ENCODE measurements at places on chromosomes 6 and 20. TPM values are rescaled to one million over a fixed set of nuclear protein-coding genes. Genes with fewer than 3 reads are reported as not detected.

- no peak for DNase-seq
These were observed 38.2 kb upstream of the SLCO4A1 start for GRCh38 chr20:62603907-62604785.

GRCh38 chr20:36368869-36369268, 62.7 kb downstream of the DLGAP4 start:
- DNase-seq, result no peak

DNA sequence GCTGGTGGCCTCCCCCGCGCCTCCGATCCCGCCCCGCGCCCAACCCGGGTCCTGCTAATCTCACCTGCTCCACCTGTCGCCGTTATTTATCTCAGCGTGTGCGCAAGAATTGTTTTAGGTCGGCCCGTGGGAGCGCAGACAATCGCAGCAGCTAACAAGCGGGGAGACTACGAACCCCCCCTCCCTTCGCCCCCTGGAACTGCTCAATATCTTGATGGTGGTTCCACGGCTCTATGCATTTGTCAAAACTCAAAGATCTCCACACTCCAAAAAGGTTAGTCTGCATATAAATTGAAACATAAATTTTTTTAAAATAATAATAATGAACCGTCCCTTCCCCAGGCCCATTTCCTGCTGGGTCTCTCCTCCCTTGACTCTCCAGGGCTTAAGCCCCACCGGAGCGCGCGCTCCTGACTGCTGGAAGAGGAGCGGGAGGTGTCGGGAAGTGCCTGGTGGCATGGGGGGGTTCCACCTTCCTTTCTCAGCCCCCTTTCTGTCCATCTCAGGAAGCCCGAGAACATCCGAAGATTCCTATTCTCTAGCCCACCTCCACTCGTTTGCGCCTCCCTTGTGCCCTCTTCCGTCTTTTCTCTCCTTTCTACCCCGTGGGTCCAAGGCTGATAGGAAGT, 1.6 kb upstream of the MDGA1 start:
- DNase-seq, result no peak

DNA sequence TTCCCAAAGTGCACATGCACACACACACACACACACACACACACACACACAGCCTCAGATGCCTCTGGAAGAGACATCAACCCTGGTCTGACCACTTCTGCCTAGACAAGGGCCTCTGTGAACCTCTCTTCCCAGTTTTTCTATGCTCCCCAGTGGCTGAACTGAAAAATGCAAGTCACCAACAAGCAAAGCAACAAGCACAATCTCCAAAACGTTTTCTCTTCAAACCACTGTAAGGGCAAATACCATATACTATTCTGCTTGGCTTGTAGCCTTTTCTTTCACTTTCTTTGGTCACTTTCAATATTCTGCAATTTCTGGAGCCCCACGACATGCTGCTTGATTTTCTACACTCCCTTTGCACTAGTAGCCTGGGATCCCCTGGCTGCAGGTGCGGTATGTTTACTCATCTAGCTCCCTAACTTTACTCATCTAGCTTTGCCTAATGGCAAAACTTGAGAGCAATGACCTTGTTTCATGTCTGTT, 121.4 kb upstream of the DST start:
- no peak for DNase-seq

- DNase-seq, result no peak
These were observed 23.9 kb downstream of the MYH7B start for GRCh38 chr20:34979366-34980153.

GRCh38 chr6:37952027-37952426, 132.5 kb downstream of the ZFAND3 start:
- DNase-seq, result no peak

- DNase-seq, result no peak
These were observed 6.3 kb downstream of the EBF4 start for GRCh38 chr20:2698912-2699311.

The RUNX2 gene
- not detected for total RNA-seq

DNA sequence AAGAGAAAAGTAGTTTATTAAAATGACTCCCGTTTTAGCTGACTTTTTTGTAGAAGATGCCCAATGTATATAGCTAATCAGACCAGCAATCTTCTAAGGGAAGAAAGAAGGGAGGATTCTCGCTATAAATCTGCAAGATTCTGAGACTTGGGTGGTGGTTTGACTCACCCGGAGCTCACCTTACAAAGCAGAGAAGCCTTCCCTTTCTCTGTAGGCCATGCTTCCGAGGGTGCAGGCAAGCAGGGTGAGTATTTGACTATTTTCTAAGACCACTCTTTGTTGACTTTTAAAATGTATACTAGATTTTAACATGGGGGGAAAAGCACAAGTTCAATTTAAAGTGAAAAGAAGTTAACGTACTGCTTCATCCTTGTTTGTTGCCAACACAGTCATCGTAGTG, 2.7 kb downstream of the OLIG3 start:
- DNase-seq, result no peak

The PSORS1C2 gene
- total RNA-seq, result not detected

DNA sequence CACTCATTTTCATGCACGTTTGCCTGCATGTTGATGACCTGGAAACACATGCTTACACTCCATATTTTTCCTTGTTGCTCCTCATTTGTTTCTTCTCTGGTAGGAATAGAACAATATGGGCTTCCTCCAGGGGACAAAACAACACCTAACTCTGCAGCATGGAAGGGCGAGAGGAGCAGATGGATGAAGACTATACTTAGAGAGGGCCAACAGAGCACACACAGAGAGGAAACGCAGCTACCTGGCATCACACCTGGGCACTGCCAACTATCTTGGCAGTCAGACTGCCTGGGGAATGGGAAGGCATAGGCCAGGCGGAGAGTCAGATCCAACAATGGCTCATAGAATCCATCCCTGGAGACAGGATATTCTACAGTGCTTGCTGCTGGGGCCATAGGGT, 290.9 kb downstream of the CD83 start:
- DNase-seq, result no peak

DNA sequence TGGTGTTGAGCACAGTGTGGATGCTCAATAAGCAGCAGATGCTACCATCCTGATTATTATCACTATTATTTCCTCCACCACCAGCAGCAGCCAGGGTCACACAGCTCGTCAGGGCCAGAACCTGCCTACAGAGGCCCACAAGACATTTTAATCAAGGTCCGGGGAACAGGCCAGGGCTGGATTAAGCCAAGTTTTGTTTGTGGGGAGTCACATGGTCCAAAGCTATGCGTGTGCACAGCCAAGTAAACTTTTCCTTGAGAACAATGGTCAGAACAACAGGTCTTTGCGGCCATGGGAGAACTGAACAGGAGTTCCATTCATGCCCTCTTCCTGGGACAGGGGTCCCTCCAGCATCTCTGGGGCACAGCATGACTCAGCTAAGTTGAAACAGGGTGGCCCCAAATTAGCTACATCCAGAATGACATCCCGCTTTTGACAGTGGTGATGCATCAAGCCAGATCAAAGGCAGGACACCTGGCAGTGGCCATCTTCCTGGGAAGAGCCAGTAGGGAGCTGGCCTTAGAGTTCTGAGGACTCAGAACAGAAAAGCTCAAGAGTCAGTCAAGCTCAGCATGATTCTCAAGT, 11.7 kb downstream of the SNTA1 start:
- no peak for DNase-seq

DNA sequence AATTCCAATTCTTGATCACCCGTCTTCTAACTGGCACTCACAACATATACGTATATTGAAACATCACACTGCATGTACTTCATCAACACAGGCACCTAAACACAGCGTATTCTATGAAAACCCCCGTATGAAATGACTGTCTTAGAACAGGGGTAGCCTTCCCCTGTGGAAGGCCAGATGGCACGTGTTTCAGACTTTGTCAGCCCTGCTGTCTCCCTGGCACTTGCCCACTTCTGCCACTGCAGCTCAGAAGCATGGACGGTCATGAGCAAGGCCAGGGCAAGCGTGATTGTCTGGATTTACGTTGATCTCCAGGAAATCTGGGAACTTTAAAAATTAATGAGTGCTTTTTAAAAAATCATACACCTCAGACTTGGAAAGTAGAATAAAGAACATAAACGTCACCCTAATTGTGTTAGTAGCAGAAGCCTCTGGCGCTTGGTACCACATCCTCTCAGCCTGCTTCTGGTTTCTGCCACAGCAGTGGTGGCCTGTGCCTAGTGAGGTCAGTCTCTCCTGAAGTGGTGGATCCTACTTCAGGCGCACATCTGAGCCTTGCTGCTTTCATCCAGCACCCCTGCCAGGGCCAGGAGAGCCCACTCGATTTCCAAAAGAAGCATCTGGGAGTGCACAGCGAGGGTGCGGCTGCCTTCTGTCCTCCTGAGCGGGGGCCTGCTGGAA, 18.3 kb downstream of the PDE10A start:
- DNase-seq, result no peak

- DNase-seq, result no peak
These were observed 3.9 kb upstream of the ZNF292 start for GRCh38 chr6:87151471-87151780.

GRCh38 chr6:36964908-36965307, 10.4 kb downstream of the PI16 start:
- DNase-seq, result no peak

- no peak for DNase-seq
These were observed 162.3 kb downstream of the KLHL32 start for GRCh38 chr6:97086781-97087180.

DNA sequence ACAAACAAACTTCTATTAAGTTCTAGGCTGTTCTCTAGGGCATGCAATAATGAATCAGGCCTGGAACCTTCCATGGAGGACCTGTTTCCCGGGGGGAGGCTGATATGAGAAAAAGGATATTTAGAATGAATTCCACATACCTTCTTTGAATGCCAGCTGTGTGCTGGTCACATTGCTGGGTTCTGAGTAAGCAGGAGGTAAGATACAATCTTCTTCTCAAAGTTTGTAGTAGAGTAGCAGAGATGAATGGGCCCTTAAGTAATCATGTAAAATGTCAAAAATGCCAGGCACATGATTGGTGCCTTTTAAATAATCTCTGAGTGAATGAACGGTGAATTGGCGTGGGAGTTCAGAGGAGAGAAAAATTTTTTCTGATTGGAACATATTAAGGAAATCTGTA, 47.4 kb downstream of the TGM2 start:
- peak; percentile 53 for DNase-seq

The PNPLA1 gene
- not detected for total RNA-seq

GRCh38 chr20:40678286-40678875, 10.7 kb downstream of the MAFB start:
- no peak for DNase-seq

The EFCAB8 gene
- total RNA-seq, result 0.07 TPM

DNA sequence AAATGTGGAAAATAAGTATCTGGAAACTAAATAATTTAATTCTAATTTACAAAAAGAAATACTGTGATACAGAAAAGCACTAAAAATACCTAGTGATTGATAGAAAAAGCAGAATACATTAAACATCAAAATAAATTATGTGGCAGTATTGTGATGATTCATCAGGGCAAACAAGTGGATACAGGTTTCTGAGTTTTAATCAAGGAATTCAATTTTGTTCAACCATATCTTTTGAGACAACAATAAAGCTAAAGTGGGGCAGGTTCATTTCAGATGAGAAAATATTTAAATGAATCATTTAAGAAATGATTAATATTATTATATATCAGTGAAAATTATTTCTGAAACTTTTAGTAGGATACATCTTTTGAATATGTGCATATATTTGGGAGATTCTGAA, 49.8 kb downstream of the GRIK2 start:
- no peak for DNase-seq

DNA sequence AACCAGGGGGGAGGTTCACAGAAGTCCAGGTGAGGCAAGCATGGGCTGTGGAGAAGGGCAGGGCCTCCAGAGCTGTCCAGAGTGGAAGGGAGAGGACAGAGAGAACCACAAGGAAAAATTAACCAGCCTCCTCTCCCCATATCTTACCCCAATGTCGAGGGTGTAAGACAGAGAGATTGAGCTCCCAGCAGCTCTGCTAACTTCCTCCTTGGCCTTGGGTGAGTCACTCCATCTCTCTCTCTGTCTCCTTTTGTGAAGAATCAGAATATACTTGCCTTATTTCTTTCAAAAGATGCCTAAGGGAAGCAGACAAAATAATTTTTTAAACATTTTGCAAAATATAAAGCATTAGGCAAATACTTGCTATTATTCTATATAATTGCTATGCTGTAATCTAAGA, 58.3 kb upstream of the IYD start:
- DNase-seq, result no peak

- DNase-seq, result no peak
These were observed 84.4 kb downstream of the SAMD3 start for GRCh38 chr6:130138116-130138908.

The CD93 gene
- 553 TPM for total RNA-seq

GRCh38 chr6:99993533-99994251, at the start of gene MCHR2:
MCHR2 (minus strand) TSS chr6:99994223; CDS start chr6:99956147, 38,076 bp downstream.
- DNase-seq, result no peak

GRCh38 chr20:40547483-40548091, 141.4 kb downstream of the MAFB start:
- DNase-seq, result peak; percentile 39

DNA sequence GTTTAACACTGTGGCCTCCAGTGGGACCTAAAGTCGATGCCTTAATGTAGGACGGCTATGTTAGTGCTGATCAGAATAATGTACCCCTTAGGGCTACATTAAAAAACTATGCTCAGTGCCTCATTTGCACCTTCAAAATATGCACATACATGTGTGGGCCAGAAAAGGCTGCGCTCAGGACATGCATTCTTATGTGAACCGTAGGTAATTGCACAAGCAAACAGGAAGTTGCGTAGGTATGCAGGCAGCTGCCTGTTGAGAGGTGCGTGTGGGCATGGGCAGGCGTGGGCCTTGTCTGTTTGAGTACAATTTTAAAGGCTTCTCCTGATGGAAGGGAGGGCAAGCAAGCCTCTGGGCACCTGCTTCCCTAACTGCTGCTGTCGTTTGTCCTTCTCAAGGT, 116.2 kb upstream of the JAG1 start:
- DNase-seq, result no peak

- no peak for DNase-seq
These were observed 14.2 kb downstream of the NHSL1 start for GRCh38 chr6:138485005-138485545.

GRCh38 chr6:137697267-137697938, 169.7 kb upstream of the TNFAIP3 start:
- DNase-seq, result peak; percentile 91
